ENCODE measurements at places on chromosomes 16 and 17.

GRCh38 chr17:44561237-44561623, 3.9 kb downstream of the FZD2 start:
- DNase-seq: no peak

DNA sequence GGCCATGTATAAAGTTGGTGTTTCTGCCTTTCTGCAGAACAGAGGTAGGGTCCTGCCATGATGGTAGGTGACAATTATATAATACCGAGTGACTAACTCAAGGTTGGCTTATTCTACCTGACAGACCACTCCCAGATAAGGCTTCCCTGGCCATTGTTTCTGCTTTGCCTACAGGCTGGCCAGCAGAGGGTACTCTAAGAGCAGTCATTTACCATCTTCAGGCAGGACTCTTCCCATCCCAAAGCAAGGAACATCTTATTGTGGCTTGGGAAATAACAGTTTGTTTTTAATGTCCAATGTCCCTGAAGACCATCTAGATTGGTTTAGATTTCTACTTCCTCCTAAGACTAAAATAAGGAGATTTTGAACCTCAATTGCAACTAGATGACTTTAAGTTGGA, 74.1 kb downstream of the SNX11 start:
- no peak for DNase-seq

- DNase-seq: no peak
Measured at GRCh38 chr17:73135766-73136165, 29.0 kb upstream of the SSTR2 start.

DNA sequence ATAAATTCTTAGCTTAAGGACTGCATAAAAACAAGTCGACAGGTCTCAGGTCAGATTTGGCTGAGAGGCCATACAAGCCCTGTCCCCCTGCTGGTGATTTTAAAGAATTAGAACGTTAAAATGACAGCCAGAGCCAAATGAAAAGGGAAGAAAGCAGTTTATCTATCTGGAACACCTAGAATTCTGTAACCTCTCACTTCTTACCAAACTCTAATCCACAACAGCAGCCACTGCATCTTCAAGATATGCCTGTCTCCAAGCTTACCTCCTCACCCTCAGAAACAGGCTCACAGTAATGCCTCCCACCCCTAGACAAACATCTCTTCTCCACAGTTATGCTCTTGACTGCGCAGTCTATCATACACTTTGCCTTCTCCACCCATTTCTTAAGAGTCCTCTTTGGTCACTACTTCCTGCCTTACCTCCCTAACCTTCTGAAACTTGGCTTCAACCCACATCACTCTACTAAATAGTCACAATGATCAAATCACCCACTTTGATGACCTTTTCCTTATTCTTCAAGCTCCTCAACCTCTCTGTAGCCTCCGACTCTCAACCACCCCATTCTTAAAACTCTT, 14.2 kb downstream of the ANKFY1 start:
- DNase-seq: no peak

GRCh38 chr16:30777591-30778297, 9.3 kb downstream of the ZNF629 start:
- no peak for DNase-seq

DNA sequence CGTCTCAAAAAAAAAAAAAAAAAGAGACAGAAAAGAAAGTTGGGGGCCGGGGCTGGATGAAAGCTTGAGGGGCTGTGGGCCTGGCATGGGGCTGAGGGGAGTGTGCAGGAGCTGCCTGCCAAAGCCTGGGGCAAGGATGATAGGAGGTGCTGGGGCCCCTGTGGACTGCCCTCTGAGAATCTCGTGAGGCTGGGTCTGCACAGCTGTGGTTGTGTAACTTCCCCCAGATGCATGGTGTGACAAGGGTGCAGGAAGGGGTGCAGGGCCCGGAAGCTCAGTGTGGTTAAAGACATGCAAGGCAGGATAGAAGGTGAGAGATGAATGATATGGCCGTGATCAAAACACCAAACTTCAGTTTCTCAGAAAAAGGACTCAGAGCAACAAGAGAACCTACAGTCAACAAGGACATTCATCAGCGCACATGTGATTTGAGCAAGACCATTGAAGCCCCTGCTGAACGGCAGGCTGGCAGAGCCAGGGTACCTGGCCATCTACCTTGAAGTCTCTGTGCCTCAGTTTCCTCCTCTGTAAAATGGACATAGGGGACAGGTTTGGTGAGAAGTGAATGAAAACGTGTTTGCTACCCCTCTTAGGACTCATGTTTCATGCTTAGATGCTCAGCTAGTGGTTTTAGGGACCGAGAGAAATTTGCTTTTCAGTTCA, 9.6 kb downstream of the IL32 start:
- no peak for DNase-seq

DNA sequence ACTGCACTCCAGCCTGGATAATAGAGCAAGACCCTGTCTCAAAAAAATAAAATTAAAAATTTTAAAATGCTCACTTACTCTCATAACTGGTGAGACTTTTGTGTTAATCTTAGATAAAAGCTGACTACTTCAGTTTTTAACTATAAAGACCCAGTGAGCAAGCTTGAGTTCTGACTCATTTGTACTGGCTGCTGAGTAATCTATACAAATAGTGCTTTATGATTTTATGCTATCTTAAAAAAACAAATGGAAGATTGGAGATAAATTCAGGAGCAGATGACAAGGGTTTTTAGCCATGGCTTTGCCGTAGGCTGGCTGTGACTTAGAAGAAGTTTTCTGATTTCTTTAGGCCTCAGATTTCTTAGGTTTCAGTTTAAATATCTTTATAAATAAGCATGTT, 30.5 kb downstream of the SNTB2 start:
- DNase-seq: no peak

- no peak for DNase-seq
Measured at GRCh38 chr17:14052886-14053615, 16.3 kb upstream of the COX10 start.

DNA sequence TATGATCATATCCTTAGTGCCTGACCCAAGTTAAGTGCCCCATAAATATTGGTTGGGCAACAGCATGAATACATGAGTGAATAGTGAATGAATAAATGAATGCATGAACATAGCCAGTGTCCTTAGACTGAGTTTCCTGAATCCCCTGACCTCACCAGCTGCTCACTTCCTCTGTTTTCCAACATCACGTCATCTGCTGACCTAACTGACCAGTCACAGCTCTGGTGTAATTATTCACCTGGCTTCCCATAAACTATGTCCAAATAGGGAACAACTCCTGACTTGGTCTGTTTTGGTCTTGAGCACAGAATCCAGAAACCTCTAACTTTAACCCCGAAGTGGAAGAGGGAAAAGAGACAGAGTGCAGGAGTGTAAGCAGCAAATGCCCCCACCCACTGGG, 83.4 kb downstream of the ASIC2 start:
- no peak for DNase-seq

GRCh38 chr17:78599419-78599818, 22.2 kb upstream of the DNAH17 start:
- DNase-seq: no peak

- DNase-seq: no peak
Measured at GRCh38 chr17:12348476-12348875, 317.2 kb upstream of the MYOCD start.

DNA sequence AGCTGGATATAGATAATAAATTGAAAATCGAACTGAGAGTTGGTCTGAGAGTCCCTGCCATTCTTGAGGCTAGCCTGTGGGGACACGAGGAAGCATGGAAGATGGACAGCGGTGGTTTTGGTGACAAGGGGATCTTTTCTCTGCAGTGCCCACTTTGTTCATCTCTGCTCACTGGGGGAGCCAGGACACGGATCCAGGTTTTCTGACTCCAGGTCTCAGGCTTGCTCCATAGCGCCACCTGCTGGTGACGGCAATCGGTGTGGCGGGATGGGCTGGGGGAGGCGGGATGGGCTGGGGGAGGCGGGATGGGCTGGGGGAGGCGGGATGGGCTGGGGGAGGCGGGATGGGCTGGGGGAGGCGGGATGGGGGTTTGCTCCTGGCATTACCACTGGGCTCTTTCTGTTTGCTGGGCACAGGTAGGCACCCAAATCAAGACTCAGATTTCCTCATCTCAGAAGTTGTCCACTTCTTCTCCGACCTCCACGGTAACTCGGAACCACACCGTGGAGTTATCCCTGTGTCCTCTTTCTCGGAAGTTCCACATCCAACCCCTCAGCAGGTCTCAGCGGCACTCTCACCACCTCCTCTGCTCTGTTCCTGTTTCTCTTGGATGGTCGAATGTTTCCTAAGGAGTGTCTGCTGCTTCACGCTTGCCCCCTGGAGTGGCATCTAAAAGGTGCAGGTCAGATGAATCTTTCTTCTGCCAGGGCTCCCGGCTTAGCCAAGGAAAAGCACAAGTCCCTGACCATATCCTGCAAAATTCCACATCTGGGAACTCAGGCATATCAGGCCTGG, 142.4 kb downstream of the CYLD start:
- no peak for DNase-seq

DNA sequence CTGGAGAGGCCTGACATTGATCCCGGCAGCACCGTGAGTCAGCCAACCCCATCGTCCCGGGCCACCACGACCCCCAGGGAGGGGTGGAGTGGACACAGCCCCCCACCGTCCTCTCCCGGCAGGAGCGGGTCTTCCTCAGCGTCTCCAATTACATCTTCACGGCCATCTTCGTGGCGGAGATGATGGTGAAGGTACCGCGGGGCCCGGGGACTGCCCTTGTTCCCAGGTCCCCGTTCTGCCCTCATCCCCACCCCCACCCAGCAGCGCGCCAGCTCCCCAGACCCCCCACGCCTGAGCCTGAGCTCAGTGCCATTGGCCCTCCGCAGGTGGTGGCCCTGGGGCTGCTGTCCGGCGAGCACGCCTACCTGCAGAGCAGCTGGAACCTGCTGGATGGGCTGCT, 14.6 kb downstream of the TPSG1 start:
- DNase-seq: no peak

DNA sequence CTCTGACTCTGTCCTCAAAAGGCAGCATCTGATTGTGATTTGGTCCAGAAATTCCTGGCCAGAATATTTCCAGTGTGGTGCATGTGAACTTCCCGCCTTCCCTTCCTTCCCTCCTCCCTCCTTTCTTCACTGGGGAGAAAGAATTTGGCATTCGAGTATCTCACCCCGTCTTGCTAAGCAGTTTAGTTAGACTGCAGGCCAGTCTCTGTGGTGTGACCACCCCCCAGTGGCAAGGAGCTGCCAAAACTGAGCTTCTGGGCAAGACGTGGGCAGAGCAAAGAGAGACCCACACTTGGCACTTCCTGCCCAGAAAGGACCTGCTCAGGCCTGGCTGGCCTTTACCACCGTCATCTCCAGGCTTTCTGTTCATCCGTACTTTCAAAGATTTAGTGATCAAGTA, 36.4 kb downstream of the SNX20 start:
- no peak for DNase-seq

DNA sequence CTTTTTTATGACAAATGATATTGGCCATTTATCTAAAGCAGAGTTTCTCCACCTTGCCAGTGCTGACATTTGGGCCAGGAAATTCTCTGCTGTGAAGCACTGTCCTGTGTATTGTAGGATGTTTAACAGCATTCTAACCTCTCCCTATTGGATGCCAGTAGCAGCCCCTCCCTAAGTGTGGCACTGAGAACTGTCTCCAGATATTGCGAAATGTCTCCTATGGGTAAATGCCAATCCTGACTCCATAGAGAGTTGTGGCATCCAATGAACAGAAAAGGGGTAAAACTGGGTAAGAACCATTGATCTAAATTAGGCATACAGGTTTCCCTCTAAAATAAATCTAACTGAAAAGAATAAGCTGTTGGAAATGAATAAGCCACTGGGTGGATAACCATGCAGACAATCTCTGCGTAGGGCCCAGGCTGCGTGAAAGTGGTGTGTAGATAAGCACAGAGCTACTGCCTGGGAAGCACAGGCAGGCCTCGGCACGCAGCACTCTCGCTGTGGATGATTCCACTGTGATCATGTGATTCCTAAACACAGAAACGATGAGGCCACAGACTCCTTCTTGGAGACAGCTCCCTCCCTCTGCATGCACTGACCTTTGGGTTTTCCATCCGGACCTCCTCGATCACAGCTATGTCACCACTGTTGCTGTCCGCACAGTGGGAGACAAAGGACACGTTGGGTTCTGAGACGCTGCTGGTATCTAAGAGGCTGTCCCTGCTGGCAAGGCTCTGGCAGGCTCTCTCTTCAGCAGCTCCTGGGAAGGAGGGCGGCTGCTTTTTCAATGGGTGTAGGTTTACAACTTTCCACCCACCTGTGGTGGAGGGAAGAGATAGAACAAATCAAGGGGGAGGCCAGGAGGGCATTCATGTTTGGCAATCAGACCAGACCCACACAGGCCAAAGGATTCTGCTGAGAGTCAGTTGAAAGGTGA, 44.1 kb downstream of the GTF3C1 start:
- no peak for DNase-seq

DNA sequence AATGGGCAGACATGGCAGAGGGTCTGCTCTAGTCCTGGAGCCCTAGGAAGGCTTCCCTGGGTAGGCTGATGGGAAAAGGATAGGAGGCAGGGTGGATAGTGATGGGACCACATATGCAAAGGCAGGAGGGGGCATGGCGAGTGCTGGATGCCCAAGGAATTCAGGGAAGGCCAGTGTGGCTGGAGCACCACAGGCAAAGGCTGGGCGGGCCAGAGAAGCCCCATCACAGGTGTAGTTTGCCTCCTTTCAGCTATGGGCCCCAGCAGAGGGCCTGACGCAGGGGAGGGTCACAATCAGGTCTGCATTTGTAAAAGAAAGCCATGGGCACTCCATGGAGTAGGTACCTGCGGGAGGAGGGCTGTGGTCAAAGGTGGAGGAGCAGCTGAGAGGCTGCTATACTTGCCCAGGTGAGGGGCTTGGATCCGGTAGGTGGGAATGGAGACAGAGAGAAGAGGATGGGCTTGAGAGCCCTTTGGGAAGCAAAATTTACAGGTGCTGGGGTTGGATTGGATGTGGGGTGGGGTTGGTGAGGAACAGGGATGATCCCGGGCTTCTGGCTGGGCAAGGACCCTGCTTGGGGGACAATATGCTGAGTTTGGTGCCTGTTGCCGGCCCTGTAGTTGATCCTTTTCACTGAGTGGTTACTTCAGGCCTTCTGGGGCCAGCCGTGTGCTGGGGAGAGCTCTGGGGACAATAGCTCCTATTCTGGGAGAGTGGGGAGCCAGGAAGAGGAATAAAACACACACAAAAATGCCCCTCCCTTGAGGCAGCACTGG, 6.5 kb upstream of the COL1A1 start:
- no peak for DNase-seq

DNA sequence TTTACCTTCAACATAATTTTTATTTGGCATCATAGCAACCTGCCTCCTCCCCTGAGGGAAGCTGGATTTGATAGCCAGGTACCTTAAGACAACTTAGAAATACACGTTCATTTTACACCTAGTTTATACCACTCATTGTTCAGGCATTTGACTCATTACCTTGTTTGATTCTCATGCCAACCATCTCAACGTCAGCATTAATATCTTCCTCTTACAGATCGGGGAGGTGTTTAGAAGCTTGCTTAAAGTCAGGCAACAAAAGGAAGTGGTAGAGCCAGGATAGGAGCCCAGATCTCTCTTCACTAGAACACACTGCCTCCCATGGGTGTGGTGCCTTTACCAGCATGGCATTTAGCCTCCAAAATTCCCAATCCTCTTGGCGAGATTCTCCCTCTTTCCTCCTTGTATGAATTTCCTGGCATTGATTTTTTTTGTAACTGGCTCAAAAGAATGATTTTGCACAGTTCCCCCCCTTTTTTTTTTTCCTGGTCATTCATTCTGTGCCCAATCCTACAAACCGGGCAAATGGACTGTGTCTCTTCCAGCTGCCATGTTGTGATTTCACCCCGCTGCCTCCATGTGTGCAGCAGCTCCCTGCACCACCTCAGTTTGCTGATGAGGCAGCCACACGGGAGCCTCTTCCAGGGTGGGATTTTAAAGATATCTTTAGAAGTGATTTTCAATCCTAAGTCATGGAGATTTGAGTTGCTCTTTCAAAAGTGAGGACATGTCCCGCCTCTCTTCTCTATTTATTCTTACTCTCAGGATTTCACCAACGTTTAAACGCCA, 383.6 kb downstream of the UTP18 start:
- DNase-seq: no peak

Measured in lower lobe of right lung (tissue), 2 donors.